ENCODE measurements at places on chromosomes 7 and 10. TPM values are rescaled to one million over a fixed set of nuclear protein-coding genes. Genes with fewer than 3 reads are reported as not detected.

COL26A1 gene
- total RNA-seq: not detected

EEPD1 gene
- 3.8 TPM for total RNA-seq

DOCK4 gene
- total RNA-seq: 20.3 TPM

PTPRE gene
- 4.8 TPM for total RNA-seq

NPC1L1 gene
- total RNA-seq: 0.07 TPM

CABCOCO1 gene
- total RNA-seq: 0.26 TPM

TEX36 gene
- not detected for total RNA-seq

TMEM176B gene
- not detected for total RNA-seq

FAM13C gene
- 5.0 TPM for total RNA-seq

TRIM74 gene
- total RNA-seq: 0.23 TPM

SHTN1 gene
- 0.85 TPM for total RNA-seq

TRDMT1 gene
- total RNA-seq: 5.2 TPM

CRPPA gene
- total RNA-seq: 1.4 TPM

ELN gene
- total RNA-seq: 82.6 TPM

KLLN gene
- 0.46 TPM for total RNA-seq

SAP25 gene
- total RNA-seq: 0.13 TPM

BMI1 gene
- 72.2 TPM for total RNA-seq

DLX6 gene
- 0.23 TPM for total RNA-seq

MAT1A gene
- not detected for total RNA-seq

FOXI2 gene
- total RNA-seq: not detected

TUBAL3 gene
- total RNA-seq: not detected

CPED1 gene
- 64.8 TPM for total RNA-seq

CRYGN gene
- not detected for total RNA-seq

ODAD2 gene
- 0.26 TPM for total RNA-seq

NRCAM gene
- 22.6 TPM for total RNA-seq

ADCYAP1R1 gene
- not detected for total RNA-seq

TAS2R4 gene
- total RNA-seq: 1.9 TPM

SLC26A4 gene
- total RNA-seq: 0.56 TPM

CLDN4 gene
- 0.26 TPM for total RNA-seq

TYW1 gene
- 16.2 TPM for total RNA-seq

ARHGAP22 gene
- 85.4 TPM for total RNA-seq

GARIN1A gene
- total RNA-seq: 1.3 TPM

LIPF gene
- total RNA-seq: not detected

PLEKHS1 gene
- total RNA-seq: not detected

LLCFC1 gene
- total RNA-seq: not detected

TAS2R41 gene
- not detected for total RNA-seq

CISD1 gene
- total RNA-seq: 22.4 TPM

Measured in smooth muscle cell of the pulmonary artery (primary cell).